ENCODE measurements at places on chromosomes 16 and 17.

- DNase-seq = no peak
These were observed 28.2 kb upstream of the BRD7 start for GRCh38 chr16:50396761-50397535.

- DNase-seq = no peak
These were observed 179.6 kb downstream of the CCT6B start for GRCh38 chr17:34781571-34782108.

- no peak for DNase-seq
These were observed 14.8 kb upstream of the C17orf113 start for GRCh38 chr17:42065201-42065600.

DNA sequence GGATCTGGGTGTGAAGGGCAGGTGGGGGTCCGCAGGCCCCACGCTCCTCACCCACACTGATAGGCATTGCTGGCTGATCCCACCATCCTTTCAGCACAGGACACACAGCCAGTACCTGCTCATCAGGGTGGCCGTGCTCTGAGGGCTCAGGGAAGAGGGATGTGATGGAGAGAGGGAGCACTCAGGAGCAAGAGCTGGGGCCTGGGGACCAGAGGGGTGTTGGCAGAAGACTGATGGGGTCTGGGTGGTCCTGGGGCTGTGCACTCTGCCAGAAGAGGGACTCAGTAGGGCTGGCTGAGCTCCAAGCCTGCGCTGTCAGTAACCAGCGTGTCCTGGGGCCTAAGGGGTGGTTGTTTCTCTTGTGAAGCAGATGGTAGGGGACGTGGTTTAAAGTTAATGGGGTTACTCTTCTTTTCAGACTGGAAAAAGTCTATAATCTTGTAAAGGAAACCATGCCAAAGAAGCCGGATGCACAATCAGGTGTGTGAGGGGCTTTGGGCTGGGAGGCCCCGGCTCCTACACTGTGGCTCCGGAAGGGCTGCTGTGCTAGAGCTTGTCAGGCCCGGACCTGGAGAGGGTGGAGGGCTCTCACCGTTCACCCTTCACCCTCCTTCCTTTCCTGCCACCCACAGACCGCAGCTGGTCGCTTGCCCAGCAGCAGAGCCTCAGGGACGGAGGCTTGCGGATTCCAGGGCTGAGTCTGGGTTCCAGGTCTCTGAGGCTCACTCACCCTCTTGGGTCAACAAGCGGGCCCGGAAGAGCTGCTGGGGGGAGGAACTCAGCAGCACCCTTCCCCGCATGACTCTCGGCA, 27.8 kb downstream of the POLR3E start:
- peak; percentile 11 for DNase-seq

DNA sequence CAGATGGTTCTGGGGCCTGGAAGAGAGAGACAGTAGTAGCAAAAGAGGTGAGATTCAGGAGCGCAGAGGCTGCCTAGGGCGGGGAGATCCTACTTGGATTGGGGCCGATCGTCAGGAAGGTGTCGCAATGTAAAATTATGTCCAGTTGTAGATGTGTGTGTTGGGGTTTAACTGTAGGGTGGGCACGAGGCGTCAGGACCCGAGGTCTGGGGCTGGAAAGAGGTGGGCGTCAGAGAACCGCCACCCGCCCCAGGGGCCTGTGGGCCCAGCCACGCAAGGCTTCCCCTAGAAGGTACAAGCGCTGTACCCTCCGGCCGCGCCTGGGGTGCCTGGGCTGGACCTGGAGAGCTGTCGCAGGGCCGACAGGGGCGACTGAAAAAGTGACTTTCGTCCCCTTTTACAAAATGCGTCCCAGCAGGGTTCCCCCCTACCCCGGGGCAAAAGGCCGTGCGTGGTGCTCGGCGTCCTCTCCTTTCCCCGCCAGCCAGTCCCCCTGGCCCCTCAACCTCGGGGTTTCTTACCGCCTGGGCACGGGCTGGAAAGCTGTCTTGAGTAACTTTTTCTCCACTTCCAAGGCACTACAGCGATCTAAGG, 2.8 kb downstream of the IRX3 start:
- DNase-seq = peak; percentile 25

DNA sequence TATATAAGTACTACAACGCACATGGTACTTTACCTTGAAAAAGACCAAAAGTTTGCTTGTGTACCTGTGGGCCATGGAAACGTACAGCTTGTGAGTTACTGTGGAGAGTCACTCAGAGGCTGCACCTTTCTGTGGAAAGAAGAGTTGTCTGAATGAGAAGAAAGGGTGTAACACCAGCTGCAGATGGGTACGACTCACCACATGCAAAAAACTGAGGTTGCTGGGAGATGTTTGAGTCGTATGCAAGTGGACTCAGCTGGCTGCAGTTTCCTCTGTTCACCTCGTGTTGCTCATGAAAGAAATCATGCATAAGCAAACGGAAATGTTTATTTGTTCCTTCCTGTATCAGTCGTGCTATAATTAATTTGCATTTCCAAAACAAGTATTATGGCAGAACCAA, 22.4 kb upstream of the DYNLRB2 start:
- DNase-seq = no peak

DNA sequence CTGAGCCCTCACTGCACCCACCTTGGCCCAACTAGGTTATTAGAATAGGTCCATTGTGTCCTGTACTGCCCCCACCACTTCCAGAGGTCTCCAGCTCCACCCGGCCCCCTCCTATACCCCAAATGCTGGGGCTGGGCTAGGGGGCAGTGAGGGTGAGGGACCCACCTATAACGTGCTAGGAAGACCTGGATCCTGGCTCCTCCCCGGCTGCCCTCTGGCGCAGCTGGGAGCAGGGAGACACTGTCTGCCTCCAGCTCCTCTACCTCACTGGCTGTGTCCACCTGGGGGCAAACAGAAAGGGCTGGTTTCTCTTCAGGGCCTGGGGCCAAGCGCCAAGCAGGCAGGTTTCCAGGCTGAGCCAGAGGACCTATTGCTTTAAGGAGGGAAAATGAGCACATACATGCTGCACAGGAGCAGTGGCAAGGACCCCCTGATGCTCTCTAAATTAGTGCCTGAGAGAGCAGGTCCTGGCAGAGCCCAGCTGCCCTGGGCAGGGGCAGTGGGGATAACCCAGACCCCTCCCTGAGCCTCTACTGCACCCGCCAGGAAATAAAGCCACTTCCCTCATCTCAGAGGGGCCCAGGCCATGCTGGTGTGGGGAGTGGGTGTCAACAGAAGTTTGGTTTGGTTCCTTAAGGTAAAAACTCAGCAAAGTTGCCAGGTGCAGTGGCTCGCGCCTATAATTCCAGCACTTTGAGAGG, 12.2 kb downstream of the TSPOAP1 start:
- DNase-seq = no peak

GRCh38 chr16:22685459-22685830, 128.5 kb upstream of the HS3ST2 start:
- DNase-seq = no peak

DNA sequence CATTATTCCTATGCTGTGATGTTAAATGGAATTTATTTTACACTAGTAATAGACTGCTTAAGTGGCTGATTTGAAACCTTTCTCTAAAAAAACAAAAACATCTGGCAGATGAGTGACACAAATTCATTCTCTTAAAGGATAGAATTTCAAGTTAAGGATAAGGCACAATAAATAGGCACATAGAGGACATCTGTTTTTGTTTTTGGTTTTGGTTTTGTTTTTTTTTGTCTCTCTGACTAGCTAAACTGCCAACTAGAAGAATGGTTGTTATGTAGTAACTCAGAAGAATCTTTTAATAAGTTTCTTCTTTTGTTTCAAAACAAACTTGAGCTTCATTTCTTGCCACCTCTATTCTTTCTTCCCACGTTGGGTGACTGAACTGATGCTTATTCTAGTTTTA, 5.1 kb upstream of the VPS4A start:
- no peak for DNase-seq

DNA sequence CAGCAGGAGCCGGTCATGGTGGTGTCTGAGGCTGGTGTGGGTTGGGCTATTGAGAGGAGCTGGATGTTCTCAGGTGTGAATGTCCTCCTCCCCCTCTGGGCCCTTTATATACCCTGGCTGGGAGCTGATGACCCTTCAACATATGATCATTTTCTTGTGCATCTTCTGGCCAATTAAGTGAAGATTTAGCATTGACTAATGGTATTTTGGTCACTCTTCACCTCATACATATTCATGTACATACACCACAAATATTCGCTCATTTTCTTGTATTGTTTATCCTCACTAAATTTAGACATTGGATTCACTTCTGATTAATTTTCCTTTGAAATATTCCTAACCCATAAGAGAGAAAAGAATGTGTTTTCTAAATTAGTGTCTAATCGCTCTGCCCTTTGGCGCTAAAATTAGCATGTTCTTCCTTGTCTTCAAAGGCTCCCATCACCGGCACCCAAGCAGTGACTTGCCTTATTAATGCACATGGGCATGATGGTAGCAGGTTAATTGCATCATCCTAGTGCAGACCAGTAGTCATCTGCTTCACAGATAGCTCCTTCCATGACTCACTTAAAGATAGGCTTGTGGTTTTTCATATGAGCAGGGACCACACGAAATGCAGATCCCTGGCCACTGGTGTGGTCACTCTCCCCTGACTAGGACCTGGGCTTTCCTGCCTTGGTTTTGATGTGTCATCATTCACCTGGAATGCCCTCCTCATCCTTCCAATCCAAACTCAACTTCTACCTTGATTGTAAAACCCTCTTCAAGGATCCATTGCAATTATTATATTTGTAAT, at the start of gene KRTAP2-4:
Gene KRTAP2-4 (minus strand): TSS at position 51 of the 796 bp plus-strand sequence. CDS start 34 bp downstream, at position 17.
- no peak for DNase-seq

DNA sequence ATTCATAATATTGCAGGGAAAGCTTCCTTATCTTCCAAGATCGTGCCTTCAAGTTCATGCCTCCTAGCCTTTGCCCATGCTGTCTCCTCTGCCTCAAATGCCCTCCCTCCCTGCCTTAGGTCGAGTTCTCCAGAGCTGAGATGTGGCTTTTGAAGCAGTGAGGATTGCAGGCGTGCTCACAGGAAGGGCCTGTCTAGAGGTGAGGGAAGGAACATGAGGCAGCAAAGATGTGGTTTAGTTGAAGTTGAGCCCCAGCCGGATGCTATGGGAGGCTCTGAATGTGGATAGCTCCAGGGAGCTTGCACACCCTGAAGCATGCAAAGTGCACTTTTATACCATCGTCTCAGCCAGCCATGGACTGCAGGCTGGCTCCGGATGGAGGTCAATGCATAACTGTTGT, 754.6 kb upstream of the EEF2KMT start:
- no peak for DNase-seq

- peak; percentile 41 for DNase-seq
These were observed 118.2 kb upstream of the KCNJ18 start for GRCh38 chr17:21573961-21574610.

Measured in activated T-cell treated with anti-CD3 and anti-CD28 coated beads, Interleukin-2, amount 50 U/mL, for 48 hours (primary cell).